ENCODE measurements at places on chromosomes 12 and 14.

- DNase-seq, result no peak
Observed at GRCh38 chr12:117069101-117069797, 30.0 kb downstream of the TESC start.

- DNase-seq, result peak; percentile 55
Observed at GRCh38 chr14:60051721-60052221, 40.0 kb upstream of the PCNX4 start.

DNA sequence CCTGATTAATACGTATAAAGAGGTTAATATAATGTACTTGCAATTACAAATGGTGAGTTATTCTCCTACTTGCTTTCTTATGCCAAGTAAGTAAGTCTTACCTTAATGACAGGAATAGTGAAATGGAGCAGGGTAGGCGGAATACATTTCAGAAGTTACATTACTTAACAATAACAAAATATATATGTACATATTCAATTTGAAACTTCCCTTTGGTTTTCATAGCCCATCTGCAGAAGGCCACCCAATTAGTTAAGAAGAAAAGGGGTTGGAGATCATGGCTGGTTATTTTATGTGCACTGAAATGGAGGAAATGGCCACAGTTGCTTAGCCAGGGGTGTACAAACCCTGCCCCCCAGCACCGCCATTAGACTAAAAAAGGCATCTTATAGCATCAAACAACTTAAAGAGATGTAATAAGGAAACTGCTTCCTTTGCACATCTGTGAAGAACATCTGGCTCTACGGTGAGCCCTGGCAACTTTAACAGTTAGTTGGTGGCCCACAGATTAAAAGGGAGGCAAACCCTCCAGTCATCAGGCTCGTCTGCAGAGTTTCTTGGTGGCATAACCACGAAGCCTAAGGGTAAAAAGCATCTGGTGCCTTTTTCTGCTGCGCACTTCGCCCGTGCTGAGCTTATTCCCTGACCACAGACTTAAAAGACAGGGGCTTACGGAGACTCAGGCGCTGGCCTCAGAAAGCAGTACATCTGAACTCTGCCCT is 38.8 kb upstream of the DACT1 start:
- no peak for DNase-seq

- no peak for DNase-seq
Observed at GRCh38 chr12:46965880-46966279, 113.5 kb upstream of the PCED1B start.

DNA sequence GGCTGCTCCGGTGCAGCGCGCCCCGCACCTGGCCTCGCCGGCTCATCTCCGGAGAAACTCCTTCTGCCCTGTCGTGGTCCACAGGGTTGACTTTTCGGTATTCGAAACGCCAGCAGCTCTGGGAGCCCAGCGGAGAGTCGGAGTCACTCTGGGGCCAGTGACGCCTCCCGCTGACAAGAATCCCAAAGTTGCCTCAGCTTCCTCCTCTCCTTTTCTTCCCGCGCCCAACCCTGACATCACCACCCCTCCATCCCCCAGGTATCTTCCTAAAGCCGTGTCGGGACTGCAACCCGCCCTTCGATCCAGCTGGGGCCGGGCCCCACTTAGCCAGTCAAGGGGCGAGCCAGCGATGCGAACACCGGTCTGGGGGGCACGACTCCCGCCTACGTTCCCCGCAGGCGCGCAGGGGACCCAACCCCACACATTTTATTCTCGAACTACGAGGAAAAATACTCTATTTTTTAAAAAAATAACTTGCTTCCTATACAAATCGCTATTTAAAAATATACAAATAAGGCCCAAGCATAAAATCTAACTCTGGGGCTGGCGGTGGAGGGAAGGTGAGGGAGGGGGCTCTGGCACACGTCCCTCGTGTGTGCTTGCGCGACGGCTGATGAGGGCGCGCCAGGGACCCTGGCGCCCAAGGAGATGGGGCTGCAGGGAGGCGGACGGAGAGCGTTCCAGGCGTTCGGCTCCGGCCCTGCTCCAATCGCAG is 2.1 kb downstream of the NKX2-8 start:
- DNase-seq, result no peak

GRCh38 chr12:49889361-49890095 is 14.2 kb downstream of the FAIM2 start:
- no peak for DNase-seq

DNA sequence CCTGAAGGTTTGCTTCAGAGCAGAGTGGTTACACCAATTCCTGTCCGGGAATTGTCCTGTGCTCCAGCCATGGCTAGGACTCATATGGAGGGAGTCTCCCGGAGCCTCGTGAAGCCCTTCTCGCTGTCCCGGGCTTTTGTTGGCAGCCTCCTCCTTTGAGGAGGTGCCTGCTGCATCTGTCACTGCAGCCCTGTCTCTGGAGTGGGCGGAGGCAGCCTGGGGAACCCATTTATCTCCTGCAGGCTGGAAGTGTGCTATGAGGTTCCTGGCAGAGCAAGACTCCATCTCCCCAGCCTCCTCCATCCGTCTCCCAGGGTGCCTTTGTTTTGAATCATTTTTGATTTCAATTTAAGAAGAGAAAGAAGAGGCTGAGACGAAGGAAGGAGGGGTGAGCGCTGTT is 355.3 kb downstream of the GLT1D1 start:
- no peak for DNase-seq

- DNase-seq, result no peak
Observed at GRCh38 chr14:78592616-78593219, 422.5 kb downstream of the NRXN3 start.

GRCh38 chr12:95830335-95831089 is 28.2 kb upstream of the SNRPF start:
- DNase-seq, result no peak

DNA sequence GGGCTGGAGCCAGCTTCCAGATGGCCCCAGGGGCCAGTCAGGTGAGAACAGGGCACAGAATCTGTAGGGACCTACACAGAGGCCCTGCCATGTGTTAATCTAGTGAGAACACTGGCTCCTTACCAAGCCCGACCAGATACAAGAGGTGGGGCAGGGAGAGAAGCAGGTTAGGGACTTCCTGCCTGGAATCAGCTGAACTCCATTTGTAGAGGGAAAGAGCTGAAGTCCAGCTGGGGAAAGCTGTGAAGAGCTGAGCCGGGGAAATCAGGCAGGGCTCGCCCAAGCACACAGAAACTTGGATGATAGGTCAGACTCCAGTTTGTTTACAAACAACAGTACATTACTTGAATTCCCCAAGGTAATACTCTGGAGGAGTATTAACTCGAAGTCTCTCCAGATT is 46.7 kb downstream of the PTGER2 start:
- no peak for DNase-seq

- no peak for DNase-seq
Observed at GRCh38 chr12:132151145-132151765, 7.0 kb downstream of the NOC4L start.

DNA sequence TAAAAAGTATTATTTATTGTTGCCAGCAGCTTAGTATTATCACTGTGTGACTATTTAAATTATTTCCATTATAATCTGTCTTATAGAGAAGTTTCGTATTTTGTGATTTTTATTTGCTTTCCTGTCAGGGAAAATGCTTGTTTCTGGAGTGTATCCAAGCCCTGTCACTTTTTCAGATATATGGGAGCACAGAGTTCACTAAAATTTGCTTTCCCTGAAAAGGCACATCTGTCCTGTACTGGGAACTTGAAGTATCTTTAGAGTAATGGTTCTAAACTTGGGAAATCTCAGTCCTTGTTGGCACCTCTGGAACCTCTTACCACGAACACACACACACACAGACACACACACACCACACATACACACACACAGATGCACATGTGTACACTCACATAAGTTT is 39.3 kb upstream of the SSTR1 start:
- no peak for DNase-seq

GRCh38 chr12:102757154-102757881 is 159.7 kb downstream of the PAH start:
- DNase-seq, result no peak

DNA sequence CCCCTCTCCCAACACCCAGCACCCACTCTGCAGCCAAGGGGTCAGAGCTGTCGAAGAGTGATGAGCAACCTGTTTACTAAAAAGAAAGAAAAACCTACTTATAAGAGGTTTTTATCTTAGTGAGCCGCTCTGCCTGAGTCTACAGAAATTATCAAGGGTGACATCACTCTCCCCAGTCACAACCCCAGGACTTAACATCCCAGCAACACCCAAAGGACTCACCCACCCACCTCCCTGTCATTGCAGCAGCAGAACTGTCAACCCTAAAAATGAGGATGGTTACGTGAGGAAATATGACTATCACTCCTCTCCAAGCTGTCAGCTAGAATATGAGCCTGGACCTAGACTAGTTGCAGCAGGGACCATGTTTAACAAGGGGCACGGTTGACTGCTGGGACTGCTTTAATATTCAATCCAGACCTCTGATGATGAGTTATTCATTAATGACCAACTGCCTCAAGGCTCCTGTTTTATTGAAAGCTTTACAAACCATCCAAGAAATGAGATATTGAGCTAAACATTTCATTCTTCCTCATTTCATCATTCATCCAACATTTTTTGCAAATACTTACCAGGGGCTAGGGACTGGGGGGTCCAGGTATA is 53.9 kb upstream of the FICD start:
- no peak for DNase-seq

GRCh38 chr12:116528065-116528464 is 31.1 kb upstream of the MAP1LC3B2 start:
- no peak for DNase-seq

DNA sequence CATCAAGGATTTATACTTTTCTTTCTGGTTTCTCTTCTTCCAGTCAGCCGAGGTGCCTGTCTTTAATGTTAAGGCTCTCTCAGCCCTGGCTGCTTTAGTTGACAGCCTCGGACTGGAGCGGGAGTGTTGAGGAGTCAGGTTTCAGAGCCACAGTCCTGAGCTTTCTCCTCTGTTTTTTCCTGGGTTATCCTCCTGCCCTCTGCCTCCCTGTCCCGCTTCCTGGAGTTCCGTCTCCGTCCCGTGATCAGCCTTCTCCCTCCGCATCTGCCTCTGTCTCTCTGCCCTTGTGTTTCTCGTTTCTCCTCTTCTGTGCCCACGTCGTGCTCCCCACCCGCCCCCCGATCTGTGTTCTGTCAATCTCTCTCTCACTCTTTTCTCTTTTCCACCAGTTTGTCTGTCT is 33.0 kb downstream of the IQSEC3 start:
- no peak for DNase-seq

DNA sequence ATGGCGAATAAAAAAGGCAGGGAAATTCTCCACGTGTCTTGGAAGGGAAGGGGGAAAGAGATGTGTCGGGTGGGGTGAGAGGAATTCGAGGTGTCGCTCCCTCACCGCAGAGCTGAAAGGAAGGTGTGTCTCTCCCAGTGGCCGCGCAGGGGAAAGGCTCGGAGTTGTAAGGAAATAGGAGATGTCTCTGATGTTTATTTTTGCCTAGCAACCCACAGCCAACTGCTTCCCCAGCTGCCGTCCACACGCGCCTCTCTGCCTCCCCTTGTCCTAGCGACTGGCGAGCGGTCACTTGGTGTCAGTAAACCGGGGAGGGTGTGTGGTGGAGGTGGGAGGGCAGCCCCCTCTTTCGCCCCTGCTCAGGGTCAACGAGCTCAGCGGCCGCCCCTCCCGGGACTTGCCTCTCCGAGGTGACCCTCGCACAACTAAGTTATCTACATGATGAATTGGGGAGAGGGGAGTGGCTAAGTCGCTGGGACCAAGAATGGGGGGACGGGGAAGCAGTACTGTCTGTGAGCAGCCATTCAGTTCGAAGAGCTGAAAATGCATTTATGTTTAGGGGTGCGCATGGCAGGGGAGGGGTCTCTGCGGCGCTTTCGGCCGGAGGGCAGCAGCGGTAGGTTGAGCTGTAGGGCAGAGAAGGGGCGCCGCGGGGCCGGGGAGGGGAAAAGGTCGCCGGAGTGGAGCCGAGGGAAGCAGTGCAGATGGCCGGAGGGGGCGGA is 585 bp upstream of the DYRK2 start:
- DNase-seq, result peak; percentile 46

- DNase-seq, result no peak
Observed at GRCh38 chr12:102685841-102686240, 205.5 kb upstream of the IGF1 start.

GRCh38 chr14:24903337-24903736 is 146.6 kb downstream of the STXBP6 start:
- DNase-seq, result no peak

- no peak for DNase-seq
Observed at GRCh38 chr14:104263675-104264358, 125.4 kb downstream of the KIF26A start.

GRCh38 chr14:40847480-40847879 is 759.2 kb upstream of the LRFN5 start:
- no peak for DNase-seq

GRCh38 chr12:13538136-13538535 is 341.6 kb downstream of the EMP1 start:
- no peak for DNase-seq

DNA sequence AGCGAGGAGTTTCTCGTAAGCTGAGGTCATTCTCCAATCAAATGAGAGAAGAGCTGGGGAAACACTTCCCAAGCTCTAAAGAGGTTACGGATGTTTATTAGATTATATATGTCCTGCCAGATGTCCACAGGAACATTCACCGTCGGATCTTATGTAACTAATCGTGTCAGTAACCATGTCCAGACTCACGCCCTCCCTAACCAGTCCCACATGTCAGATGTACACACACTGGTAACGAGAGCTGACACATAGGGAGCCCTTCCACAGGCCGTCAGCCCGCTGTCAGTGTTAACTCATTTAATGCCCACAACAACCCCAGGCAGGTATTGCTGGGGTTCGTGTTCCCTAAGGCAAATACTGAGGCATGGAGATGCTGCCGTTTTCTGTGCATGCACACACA is 223.7 kb upstream of the RTL1 start:
- no peak for DNase-seq

DNA sequence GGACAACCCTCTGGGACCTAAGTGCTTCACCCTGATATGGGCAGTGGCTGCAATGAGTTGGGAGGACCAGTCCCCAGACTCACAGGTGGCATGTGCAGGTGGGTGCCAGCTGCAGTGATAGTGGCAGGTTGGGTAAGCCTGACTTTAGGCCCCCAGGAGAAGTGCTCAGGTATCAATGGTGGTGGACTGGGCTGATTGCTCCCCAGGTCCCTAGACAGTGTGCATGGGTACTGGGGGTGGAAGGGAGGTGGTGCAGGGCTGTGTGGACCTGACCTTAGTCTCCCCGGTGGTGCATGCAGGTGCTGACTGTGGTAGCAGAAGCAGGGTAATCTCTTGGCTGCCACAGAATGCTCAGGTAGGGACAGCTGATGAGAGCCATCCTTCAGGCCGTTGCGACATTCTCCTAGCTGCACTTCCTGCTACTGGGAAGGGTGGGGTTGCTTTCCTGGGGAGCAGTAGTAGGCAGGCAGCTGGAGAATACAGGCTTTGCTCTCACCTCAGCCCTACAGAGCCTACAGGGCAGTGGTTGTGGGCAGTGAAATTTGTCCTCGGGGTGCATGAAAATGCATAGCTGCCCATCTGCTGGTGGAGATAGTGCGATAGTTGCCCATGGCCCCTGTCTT is 33.3 kb upstream of the CCND2 start:
- DNase-seq, result no peak

GRCh38 chr12:58670623-58671022 is 249.7 kb downstream of the LRIG3 start:
- DNase-seq, result no peak
